ENCODE measurements at places on chromosomes 3 and 15.
A peak's percentile ranks its signal among the peaks of the same experiment; 100 is the strongest.

GRCh38 chr3:8581806-8582445 lies 62.7 kb downstream of the SSUH2 start:
- no peak for DNase-seq

GRCh38 chr3:6736836-6737629 lies 123.9 kb upstream of the GRM7 start:
- no peak for DNase-seq

- no peak for DNase-seq
These were observed 262.7 kb downstream of the ZBTB20 start for GRCh38 chr3:114884213-114884923.

DNA sequence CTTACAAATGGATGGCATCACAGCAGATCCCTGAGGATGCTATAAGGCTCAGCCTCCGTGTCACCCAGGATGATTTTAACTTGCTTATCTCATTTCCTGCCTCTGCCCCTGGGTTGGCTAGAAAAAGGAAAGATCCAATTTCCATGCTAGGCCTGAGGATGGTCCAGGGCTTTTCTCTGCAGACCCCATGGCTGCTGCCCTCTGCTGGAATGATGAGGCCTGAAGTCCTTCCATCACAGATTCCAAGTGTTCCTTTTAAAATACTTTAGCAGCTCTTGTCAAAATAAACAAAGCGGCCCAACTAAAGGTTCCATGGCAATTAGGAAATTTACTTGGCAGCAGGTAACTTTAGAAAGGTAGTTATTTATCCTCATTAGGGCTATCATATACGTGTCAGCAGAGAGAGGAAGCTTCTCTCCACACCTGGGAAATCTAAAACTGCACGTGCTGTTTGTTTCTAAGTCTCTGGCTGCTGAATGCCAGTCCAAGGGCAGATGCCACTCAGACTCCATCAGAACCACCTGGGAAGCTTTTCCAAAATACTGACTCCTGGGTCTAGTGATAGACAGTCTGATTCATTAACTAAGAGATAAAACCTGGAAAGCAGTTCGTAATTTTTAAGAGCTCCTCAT lies 401.9 kb upstream of the IL12A start:
- no peak for DNase-seq

- no peak for DNase-seq
These were observed at the start of gene GABRA5 for GRCh38 chr15:26866298-26867199. GABRA5 (plus strand) TSS chr15:26867062; CDS start chr15:26869249, 2,187 bp downstream.

GRCh38 chr15:67543348-67543718 lies 830 bp downstream of the MAP2K5 start:
- peak; percentile 44 for DNase-seq

- DNase-seq = no peak
These were observed 32.1 kb upstream of the TJP1 start for GRCh38 chr15:29854413-29854812.

DNA sequence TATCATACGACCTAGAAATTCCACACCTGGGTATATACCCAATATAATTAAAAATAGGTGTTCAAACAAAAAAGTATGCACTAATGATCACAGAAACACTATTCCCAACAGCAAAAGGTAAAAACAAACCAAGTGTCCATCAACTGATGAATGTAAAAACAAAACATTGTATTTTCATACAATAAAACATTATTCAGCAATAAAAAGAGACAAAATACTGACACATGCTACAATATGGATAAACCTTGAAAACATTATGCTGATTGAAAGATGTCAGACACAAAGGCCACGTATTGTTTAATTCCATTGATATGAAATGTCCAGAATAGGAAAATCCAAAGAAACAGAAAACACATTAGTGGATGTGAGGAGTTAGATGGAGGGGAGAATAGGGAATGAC lies 71.0 kb downstream of the RPL22L1 start:
- no peak for DNase-seq

Measured in OCI-M1 (cell line).